ENCODE measurements at places on chromosomes 12 and 14.

GRCh38 chr14:105059035-105059924, 6.0 kb downstream of the GPR132 start:
- no peak for DNase-seq

- no peak for DNase-seq
Observed at GRCh38 chr12:119227292-119227691, 48.6 kb downstream of the HSPB8 start.

- DNase-seq = no peak
Observed at GRCh38 chr14:31505411-31505810, 17.6 kb upstream of the GPR33 start.

DNA sequence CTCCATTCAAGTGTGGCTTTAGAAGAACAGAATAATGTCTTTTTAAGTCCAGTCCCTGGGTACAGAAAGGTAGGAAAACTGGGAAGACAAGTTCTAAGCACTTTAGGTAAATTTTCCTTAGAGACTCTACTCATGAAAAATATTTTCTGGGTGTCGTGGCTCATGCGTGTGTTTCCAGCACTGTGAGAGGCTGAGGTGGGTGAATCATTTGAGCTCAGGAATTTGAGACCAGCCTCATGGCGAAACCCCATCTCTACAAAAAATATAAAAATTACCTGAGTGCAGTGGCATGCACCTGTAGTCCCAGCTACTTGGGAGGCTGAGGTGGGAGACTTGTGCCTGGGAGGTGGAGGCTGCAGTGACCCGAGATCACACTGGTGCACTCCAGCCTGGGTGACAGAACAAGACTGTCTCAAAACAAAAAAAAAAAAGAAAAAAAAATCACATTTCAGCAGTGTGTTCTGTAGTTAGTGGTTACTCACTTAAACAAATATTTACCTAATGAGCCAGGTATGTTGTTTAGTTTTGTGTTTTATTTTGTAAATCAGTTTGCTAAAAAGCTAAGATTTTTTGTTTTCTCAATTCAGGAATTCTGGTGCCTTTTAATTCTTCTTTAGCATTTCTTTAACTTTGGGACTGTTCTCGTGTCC, 52.3 kb upstream of the RD3L start:
- DNase-seq = no peak

DNA sequence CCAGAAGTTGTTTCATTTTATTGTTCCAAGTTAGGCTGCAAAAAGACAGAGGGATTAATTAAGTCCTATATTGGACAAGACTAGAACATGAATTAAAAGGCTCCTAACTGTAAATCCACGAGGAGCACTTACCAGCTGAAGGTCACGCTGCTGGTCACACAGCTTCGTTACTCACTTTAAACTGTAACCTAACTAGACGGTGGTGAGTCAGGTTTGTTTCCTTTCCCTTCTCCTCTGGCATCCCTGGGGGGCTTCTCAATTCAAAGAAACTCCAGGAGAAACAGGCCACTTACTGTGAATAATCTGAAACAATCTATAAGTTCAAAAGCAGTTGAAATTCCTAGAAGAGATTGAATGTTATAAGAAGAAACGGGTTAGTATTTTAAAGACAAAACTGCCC, 331.4 kb downstream of the BCAT1 start:
- no peak for DNase-seq

DNA sequence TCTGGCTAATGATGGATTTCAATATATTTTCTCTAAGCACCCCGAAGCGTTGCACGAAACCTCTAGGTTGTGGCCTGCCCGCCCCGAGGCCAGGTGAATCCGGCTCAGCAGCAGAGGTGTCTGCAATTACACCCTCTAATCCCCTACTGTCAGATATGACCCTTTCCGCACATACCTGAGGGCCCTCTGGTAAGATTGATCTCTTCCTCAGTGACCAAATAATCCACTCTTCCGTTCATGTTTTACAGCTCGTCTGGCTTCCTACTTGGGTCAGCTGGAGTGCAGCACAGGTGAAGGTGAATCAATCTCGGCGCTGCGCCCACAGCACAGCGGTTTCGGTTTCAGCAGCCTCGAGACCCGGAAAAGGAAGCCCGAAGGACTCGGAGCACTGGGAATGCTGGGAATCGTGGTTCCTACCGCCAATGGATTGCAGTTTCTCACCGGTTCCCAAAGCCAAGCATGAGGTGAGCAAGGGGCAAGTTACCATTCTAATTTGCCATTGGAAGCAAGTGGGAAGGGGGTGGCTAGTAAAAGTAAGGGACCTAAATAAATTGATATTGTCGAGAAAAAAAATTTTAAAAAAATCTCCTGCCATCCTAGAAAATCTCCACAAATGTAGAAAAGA, at the start of gene SYNJ2BP:
Gene SYNJ2BP (minus strand): TSS at position 366 of the 625 bp plus-strand sequence. CDS start 127 bp downstream, at position 239.
- peak; percentile 72 for DNase-seq

- DNase-seq = no peak
Observed at GRCh38 chr12:94141892-94142291, 6.5 kb upstream of the PLXNC1 start.

GRCh38 chr12:30980955-30981662, 54.6 kb downstream of the TSPAN11 start:
- no peak for DNase-seq

DNA sequence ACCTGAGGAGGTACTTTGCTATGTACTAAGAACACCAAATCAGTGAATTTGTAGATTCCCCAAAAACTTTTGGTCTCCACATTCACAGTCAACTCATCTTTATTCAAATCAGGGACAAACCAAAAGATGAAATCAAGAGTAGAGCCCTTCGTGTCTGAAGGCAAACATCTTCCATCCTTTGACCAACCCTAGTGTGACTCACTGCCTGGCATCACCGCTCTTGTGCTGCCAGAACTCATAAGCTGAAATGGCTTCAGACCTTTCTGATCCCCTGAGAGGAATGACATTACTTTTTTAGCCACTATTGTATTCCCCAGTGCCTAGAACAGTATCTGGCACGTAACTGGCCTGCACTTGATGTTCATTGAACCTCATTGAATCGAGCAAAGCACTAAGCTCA, 50.1 kb downstream of the GOLGA5 start:
- no peak for DNase-seq

GRCh38 chr12:29957835-29958234, 174.1 kb upstream of the TMTC1 start:
- DNase-seq = no peak

DNA sequence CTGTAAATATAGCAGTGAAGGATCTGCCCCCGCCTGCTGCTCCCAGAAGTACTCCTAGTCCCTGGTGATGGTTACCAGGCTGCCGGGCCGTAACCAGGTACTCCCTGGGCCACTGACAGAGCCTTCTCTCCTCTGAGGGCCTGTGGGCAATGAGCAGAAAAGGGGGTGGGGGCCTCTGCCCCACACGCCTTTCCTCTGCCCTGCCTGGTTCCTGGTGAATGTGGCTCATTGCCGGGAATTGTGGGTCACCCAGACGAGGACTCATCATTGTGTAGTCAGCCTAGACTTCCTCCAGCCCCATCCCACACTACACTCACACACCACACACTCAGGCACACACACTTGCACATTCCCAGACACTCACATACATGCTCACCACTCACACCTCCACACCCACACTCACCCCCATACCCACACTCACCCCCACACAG, 35.7 kb upstream of the ACTN1 start:
- DNase-seq = no peak

- no peak for DNase-seq
Observed at GRCh38 chr12:117790198-117790597, 178.6 kb downstream of the KSR2 start.

DNA sequence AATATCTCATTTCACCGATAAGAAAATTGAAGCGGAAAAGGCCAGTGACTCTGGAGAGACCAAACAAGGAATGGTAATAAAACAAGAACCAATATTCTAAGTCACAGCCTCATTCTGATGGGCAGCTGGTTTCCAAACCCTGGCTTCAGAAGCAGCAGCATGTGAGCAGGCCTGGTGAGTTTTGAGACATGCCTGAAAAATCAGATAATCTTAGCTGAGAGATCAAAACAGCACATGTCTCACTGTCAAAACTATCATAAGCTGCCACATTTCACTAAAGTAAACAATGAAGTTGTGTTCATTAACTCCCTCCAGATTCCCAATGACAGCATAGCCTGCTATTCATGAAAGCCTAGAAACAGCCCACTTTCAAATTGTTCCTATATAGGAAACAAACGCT, 36.5 kb downstream of the CIT start:
- DNase-seq = no peak

- no peak for DNase-seq
Observed at GRCh38 chr14:32075672-32076277, 1.3 kb upstream of the ARHGAP5 start.

DNA sequence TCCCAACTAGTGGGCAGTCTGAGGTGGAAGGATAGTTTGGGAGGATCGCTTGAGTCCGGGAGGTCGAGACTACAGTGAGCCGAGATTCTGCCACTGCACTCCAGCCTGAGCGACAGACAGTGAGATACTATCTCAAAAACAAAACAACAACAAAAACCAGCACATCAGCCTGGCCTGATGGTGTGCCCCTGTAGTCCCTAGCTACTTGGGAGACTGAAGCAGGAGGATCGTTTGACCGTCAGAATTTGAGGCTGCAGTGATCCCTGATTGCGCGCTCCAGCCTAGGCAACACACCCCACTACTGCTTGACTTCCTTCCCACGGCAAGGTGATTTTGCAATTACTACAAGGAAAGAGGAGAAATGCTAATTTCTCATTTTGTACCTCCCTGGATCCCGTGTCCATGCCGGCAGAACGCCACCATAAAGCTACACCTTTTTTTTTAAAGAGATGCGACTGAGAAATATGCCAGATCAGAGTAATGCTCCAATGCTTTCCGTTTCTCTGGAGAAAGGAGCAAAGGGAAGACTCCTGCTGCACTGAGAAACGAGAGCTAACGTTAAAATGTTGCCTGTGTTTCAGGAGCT, 672 bp upstream of the SCFD1 start:
- DNase-seq = peak; percentile 50

DNA sequence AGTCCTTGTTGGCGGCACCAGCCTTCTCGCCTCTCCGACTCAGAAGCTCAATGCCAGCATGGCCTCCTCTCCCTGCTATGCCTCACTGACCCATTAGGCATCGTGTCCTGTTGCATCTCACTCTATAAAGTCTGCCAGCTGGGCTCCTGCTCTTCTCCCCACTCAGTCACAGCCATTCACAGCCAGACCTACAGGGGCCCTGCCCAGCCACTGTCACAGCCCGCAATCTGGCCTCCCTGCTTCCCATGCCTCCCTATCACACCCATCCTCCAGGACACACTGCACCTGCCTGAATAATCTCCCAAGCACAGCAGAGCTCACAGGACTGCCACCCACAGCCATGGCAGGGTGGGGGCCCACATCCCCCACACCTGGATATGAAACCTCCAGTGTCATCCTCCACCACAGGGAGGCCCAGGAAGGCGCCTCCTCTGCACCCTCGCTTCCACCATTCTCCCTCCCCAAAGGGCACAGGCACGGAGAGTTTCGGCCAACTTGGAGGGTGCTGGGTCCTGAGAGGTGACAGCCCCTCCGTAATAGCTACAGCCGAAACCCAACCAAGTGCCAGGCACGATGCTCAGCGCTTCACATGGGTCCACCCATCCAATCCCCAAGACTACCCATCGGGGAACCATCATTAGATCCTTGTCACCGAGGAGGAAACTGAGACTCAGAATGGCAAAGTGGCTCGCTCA, 370.3 kb downstream of the BCL11B start:
- no peak for DNase-seq

DNA sequence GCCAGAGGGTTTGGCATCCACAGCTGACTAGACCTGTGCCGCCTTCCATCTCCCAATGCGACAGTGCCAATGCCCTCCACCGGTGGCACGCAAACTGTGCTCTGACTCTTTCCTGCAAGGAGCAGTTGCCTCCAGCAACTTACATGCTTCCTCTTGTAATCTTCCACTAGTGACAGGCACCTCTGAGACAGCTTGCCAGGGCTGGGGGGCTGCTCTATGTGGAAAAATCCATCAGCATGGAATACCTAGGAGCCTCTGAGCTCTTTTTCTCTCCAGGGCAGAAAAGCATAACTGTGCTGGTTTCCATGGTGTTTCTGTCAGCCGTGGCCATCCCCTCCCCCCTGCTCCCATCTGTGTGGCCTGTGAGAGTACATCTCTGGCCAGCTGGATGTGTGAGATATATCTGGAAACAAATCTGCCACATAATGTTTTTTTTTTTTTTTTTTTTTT, 110.6 kb downstream of the MYRFL start:
- peak; percentile 65 for DNase-seq

DNA sequence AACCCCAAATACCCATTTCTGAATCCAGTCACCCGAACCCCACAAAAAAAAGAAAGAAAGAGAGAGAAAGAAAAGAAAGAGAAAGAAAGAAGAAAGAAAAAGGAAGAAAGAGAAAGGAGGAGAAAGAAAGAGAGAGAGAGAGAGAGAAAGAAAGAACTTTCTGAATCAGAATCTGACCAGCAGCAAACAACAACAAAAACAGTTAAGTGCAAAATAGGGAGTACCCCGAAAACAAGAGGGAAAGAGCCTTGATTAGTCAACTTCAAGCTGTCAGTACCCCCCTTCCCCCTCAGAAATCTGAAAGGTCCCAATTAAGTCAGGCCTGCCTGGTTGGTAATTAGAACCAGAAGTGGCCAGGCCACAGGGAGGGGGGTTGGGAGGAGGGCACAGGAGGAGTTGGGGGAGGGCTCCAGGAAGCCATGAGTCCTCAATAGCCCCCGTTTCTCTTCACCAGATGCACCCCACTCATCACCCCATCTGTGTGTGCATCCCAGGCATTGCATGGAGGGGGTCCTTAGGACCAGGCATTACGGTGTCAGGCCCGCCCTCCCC, 9.8 kb downstream of the RARG start:
- DNase-seq = no peak

GRCh38 chr12:65838330-65838976, 14.2 kb downstream of the HMGA2 start:
- no peak for DNase-seq

DNA sequence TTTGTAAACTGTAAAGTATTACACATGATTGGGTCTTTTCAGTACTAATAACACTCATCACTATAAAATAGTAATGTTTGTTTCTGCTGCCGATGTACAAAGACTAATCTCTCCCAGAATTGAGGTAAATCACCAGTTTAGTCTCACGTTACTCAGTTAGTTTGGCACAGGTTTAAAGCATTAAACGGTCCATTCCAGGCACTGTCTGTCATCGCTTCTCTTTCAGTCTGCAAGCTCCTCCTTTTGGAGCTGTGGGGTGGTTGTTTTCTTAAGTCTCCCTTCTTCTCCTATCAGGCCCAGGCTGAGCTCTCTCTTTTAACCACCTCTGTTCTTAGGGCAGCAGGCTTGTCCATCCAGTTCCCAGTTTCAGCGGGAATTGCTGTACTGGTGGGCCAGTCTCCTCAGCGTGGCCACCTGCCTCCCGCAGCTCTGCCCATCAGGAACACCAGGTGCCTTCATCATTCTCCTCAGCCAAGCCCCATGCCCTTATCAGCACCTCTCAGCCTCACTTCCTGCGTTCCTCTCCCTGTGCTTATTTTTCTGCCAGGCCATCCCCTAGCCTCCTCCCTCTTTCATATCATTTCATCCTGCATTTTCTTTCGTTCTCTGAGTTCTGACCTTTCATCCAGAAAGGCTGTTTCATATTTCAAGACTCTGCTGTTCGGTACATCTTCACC, 149.0 kb downstream of the TGFB3 start:
- DNase-seq = no peak

Data from ecto neural progenitor cell (in vitro differentiated cells).